Stimulated activated CD8-positive, alpha-beta memory T cell treated with anti-CD3 and anti-CD28 coated beads, Interleukin-12 subunit alpha, Interleukin-12 subunit beta, amount 100 ng/mL, for 1 hour (primary cell): ENCODE measurements at places on chromosomes 3 and 15.

DNA sequence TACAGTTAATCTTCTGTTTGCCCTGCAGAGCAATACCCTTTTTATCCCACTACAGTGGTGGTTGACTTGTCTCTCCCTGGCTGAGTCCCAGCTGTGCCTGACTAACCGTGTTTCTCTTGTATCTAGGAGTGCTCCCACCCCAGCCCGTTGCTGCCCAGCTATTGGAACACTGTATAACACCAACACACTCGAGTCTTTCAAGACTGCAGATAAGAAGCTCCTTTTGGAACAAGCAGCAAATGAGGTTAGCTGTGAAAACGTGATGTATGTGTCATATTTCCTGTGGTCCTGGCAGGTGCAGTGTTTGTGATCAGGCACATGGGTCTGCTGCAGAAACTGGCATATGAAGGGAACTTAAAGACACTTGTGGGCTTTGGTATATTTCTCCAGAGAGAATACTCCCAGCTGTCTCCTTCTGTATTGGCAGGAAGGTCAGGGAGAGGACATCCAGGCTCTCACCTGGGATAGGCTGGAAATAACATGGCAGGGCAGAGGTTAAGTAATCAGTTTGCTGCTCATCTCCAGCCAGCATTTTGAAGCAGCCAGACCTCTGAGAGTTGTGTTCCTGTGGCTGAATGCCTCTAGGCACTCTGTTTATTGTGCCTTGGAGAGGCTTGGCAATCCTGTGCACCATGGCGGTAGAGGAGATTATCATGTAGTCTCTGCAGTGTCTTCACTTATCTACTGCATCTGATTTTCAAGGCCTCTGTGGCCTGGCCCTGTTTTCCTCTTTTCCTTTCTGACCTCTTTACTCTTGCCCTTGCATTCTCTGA lies 34.8 kb downstream of the ATG7 start:
- DNase-seq = no peak

DNA sequence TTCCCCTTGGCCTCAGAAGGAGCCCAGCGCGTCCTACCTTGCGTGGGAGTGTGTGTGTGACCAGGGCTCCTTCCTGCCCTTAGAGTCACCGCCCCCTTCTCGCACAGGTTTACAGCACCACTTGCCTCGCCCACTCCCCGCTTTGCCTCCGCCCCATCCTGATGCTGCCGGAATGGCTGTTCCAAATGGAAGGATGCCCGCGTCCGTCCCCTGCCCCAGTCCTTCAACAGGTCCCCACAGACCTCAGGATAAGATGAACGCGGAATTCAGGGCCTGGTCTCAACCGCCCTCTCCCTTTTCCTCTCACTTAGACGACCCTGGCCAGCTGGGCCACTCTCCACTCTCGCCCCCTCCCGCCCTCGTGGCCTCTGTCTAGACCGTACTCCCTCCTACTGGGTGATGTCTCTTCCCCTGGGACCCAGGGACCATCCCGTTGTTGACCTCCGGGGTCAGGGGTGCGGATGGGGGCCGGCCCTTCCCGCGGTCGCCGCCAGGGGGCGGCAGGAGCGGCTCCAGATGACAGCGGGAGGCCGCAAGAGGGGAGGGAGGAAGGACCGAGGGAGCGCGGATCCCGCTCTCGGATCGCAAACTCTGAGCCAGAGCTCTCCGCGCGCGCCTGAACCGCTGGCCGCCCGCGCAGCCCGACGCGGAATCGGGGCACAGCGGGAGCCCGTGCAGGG lies at the start of gene THSD4:
Gene THSD4 (plus strand): TSS at position 585 of the 680 bp plus-strand sequence.
- peak; percentile 8 for DNase-seq

GRCh38 chr15:95549168-95549738 lies 781.2 kb upstream of the NR2F2 start:
- no peak for DNase-seq

DNA sequence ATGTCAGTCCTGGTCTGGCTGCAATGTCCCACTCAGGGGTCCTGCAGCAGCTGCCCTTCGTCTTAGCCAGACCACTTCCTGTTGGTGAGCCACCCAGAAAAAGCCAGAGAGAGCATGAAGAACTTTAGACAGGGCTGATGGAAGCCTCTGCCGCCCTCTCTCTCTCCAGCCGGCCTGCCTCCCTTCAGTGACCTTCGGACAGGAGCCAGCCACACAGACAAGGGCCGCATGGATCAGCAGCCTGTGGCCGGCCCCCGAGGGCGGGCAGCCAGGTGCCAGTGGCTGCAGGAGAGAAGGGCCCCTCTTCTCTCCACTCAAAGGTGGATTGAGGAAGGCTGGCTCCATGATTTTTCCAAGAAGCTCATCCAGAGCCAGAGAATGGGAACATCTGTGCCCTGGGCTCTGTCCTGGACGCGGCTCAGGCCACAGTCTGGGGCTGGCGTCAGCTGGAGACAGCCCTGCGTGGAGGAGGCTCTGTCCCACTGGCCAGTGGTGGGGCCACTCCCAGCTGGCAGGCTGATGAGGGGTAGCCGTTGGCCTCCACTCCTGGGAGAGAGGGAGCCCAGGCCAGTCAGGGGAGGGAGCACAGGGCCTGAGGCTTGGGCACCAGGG lies 42.9 kb downstream of the ISG20 start:
- DNase-seq = no peak

- no peak for DNase-seq
Observed at GRCh38 chr3:117617906-117618305, 908.3 kb downstream of the TUSC7 start.

- DNase-seq = no peak
Observed at GRCh38 chr3:13134879-13135206, 61.6 kb upstream of the IQSEC1 start.

- no peak for DNase-seq
Observed at GRCh38 chr3:123337948-123338619, 110.8 kb downstream of the ADCY5 start.

GRCh38 chr15:48175126-48175525 lies 3.0 kb downstream of the MYEF2 start:
- DNase-seq = no peak

GRCh38 chr15:78105476-78106241 lies 13.3 kb downstream of the SH2D7 start:
- no peak for DNase-seq

GRCh38 chr3:192487033-192487432 lies 240.3 kb downstream of the FGF12 start:
- no peak for DNase-seq

GRCh38 chr3:43013256-43013655 lies 34.1 kb downstream of the GASK1A start:
- DNase-seq = no peak

GRCh38 chr3:45861043-45861719 lies 19.3 kb upstream of the LZTFL1 start:
- DNase-seq = no peak

DNA sequence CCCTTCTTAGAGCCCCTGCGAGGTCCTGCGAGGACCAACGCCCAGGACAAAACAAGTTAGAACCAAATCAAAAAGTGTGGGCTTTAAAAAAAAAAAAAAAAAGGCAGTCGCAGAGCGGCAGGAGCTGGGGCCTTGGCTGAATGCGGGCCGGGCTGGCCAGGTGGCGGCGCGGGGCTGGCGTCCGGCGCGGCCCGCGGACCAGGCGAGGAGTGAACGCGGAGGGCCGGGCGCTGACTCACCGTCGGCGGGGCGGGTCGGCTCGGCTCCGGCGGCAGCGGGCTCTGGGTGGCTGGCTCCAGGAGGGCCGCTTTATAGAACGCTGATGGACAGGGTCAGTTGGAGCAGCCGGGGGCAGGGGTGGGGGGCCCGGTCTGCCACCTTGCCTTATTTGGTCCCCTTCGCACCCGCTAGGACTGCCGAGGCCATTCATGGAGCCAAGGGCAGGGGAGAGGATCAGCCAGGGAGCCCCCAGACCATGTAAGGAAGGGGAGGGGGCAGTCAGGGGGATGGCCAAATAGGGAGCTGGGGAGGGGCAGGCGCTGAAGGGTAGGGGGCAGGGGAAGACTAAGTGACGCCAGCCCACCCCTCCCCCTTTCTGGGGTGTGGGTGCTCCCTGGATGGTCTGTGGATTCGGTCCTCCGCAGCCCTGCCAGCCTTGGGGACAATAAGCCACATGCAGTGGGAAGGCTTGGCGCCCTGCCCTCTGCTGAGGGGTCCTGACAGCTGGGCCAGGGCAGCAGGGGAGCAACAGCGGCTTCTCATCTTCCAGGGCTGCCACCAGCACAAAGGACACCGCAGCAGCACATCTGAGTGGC lies at the start of gene ACTC1:
Gene ACTC1 (minus strand): TSS at position 283 of the 815 bp plus-strand sequence. CDS start 741 bp downstream, outside the sequence.
- DNase-seq = no peak

DNA sequence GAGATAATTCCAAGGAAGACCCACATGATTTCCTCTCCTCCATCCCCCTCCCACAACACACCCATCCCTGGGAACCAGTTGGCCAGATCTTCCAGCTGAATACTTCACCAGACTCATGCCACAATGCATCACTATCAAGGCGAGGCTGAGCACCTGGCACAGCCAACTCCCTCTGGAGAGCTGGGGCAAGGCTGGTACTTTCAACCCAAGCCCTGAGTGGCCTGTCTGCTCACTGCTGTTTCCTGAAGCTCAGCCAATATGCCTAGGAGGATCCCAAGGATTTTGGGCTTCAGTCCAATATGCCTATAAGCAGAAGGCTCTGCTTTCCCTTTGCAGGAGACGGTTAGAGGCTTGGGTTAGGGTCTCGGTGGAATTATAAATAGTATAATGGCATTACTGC lies 90.9 kb upstream of the NEO1 start:
- DNase-seq = no peak

DNA sequence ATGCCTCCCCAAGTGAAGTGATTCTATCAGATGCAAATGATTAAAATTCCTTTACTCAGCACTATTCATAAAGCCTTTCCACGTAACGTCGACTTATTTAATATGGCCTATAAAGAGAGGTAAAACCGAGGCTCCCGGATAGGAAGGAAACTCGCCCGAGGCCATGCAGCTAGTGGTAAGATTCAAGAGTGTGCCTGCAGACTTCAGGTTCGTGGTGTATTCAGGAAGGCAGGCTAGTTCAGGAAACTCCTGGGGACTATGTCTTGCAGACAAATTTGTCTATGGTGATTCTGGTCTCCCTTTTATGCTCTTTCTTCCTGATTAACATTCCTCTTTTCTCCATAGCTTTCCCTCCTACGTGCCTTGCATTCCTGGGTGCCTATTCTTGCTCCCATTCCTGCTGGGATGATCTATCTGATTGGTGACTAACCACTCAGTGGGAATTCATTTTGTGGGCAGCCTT lies 150.7 kb downstream of the SST start:
- no peak for DNase-seq

GRCh38 chr15:77739591-77740378 lies 107.1 kb upstream of the LINGO1 start:
- DNase-seq = no peak
